ENCODE measurements at places on chromosomes 7 and 10.

DNA sequence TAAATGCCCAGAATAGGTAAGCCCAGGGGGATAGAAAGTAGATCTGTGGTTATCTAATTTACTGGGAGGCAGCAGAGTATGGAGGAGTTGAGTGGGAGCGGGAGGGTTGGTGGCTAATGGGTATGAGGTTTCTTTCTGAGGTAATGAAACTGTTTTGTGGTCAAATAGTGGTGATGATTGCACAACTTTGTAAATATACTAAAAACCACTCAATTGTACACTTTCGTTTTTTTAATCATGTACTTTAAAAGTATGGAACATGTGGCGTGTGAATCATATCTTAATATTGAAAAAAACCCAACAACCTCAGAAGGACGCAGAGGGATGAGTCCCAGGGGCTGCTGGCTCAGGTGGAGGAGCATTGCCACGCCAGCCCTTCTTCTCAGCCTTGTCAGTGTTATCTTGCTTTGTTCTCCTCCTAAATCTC lies 118.1 kb downstream of the WDR11 start:
- no peak for DNase-seq

DNA sequence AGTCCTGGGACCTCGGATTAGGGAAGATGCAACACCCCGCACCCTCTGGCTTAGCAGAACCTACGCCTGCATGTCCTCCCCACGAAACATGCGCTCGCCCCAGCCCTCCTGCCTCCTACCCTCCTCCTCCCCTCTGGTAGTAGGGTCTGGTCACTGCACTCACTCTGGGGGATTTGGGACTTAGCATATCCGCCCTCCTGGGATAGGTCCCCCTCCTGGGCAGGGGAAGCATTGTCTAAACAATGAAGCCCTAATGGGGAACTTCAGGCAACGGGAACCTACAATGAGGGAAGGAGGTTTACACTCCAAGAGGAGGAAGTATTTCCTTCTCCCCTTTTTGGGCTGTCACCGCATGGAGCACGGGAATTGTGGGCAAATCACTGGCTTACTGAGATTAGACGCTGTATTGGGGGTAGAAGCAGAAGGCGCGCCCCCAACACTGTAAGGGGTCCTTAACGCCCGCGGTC lies 892 bp downstream of the CRHR2 start:
- no peak for DNase-seq

DNA sequence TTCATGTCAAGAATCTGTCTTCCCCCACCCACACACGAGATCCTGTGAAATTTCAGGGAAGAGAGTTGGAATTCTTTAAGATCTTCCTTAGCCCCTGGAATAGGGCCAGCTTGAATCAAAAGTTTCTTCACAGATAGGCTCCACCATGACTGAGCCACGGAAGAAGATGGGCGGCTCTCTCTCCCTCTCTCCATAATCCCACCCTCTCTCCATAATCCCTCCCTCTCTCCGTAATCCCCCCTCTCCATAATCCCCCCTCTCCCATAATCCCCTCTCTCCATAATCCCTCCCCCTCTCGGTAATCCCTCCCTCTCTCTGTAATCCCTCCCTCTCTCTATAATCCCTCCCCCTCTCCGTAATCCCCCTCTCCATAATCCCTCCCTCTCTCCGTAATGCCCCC lies 20.4 kb downstream of the SHH start:
- no peak for DNase-seq

GRCh38 chr7:150909200-150909995 lies 57.1 kb downstream of the AOC1 start:
- no peak for DNase-seq

- no peak for DNase-seq
These were observed 10.5 kb upstream of the UNC5B start for GRCh38 chr10:71201849-71202248.

DNA sequence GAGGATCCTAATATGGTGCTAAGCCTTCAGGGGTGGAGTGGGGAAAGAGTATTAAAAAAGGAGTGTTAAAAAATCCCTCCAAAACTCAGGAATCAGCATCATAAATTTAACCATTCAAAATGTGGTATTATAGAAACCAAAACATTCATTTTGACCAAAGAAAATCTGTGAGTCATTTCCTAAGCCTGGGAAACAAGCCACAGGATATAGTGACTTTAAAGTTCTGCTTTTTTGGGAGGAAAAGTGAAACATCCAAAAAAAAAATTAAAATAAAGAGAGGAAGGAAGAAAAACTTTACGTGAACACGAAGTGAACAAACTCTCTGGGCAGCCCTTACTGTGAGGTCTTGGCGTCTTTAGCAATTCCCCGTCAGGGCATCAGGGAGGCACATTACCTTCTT lies 74.0 kb upstream of the GSDME start:
- DNase-seq: no peak

GRCh38 chr10:81724431-81724830 lies 150.6 kb upstream of the NRG3 start:
- no peak for DNase-seq

DNA sequence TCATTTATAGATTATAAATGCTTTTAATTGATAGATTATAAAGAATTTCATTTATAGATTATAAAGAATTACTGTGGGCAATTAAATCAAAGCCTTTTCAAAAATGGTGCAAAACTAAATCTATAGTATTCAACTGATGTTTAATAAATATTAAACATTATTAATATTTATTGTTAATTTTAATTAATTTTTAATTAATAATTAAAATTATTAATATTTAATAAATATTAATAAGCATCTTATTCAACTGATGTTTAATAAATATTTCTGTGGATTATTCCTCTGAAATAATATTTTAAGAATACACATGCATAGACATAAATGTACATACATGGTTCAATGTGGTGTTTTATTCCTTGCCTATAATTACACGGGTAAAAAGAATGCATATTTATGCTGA lies 346.8 kb downstream of the PCDH15 start:
- DNase-seq: no peak

DNA sequence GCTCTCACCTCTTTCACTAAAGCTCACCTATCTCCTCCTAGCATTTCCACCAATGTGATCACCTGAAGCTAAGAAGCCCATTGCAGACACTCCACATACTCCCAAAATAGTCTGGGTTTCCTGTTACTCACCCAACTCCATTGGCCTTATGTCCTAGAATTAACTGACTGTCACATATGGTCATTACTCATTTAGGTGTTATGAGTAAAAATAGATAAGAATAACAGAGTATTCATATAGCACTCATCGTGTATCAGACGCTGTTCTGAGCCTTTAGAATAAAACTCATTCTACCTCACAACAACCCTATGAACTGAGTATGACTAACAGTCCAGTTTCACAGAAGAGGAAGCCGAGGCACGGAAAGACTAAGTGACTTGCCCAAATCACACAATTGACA lies 174.2 kb upstream of the NPVF start:
- no peak for DNase-seq

- no peak for DNase-seq
These were observed 9.6 kb upstream of the SHH start for GRCh38 chr7:155821851-155822250.

DNA sequence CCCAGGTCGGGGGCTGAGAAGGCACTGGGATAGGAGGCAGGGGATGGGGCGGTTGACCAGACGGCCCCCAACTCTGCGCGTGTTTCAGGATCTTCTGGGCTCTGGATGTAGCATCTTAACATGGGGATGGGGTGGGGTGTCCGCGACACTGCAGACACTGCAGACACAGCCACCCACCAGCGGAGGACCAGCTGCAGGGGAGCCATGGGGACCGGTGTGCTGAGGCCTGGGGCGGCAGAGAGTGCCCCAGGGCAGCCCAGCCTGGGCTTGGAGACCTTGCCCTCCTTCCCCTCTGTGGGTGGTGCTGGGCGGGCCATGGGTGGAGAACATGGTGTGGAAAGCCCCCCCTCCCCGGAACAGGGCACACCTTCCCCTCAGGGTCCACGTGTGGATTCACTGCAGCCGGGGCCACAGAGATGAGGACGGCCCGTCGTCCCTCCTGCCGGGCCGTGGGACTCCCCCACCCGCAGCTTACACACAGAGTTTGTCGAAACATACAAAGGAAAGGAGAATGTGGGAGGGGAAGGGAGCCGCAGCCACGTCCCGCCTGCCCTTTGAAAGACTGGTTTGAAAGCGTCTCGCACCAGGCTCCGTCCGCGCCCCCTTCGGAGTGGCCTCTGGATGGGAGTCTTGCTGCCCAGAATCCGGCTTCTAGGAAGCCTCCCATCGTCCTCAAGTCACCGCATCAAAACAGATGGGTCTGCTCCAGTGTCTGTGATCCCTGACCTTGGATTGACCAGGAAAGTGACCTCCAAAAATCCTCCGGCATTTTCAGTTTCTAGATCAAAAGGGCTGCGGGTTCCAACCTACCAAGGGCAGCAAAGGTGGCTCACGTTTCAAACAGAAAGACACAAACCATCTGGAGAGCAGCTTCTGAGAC lies 91.5 kb upstream of the TCERG1L start:
- DNase-seq: no peak

GRCh38 chr10:44830022-44830421 lies 81.1 kb upstream of the TMEM72 start:
- DNase-seq: no peak

DNA sequence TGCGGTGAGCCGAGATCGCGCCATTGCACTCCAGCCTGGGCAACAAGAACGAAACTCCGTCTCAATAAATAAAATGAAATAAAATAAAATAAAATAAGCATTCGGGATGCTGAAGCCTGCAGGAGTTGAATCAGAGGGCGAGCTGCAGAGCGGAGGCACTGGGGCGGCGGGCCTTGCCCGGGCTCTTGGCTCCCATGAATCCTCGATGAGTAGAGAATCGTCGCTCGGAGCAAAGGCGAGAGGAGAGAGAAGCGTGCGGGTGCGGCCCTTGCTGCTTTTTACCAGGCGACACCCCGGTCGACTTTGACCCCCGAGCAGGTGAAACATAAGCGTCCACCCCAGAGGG lies 168.3 kb downstream of the UBE2H start:
- DNase-seq: no peak

GRCh38 chr10:69124563-69125268 lies 738 bp downstream of the VPS26A start:
- DNase-seq: peak; percentile 19

- DNase-seq: no peak
These were observed 5.0 kb downstream of the TPK1 start for GRCh38 chr7:144830811-144831210.

GRCh38 chr10:43250615-43251418 lies 16.0 kb downstream of the RASGEF1A start:
- DNase-seq: no peak

- DNase-seq: no peak
These were observed 200.1 kb downstream of the CCDC3 start for GRCh38 chr10:12801214-12802087.

DNA sequence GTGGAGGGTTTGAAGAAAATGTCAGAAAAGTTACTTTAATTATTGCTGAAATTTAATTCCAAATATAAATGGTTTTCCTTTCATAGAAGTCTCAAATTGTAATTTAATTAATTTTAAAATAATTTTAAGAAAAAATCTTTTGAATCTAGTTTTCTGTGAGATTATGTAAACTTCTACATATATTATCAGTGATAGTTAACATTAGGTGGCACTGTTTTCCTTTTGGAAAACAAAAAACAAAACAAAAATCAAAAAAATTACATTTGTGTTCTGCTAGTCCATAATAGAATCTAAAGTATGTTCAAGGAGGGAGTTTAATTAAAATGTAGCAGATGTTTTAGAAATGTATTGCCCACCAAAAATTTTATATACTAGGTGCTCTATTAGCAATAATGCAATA lies 1456.7 kb downstream of the REEP3 start:
- DNase-seq: no peak

DNA sequence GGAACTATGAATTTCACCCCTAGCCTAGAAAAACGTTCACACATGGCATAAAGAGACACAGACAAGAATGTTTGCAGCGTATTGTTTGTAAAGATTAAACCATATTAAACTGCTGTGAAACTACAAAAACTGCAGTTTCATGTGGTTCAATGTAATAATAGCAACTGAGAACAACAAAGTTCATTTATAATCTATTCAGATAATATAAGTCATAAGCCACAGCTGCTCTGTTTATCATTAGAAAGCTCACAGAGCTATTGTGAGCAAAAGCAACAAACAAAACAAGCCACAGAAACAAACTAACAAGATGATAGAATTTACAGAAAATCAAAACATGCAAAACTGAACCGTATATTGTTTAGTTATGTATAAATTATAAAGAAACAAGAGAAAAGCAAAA lies 113.5 kb downstream of the AHR start:
- DNase-seq: no peak

DNA sequence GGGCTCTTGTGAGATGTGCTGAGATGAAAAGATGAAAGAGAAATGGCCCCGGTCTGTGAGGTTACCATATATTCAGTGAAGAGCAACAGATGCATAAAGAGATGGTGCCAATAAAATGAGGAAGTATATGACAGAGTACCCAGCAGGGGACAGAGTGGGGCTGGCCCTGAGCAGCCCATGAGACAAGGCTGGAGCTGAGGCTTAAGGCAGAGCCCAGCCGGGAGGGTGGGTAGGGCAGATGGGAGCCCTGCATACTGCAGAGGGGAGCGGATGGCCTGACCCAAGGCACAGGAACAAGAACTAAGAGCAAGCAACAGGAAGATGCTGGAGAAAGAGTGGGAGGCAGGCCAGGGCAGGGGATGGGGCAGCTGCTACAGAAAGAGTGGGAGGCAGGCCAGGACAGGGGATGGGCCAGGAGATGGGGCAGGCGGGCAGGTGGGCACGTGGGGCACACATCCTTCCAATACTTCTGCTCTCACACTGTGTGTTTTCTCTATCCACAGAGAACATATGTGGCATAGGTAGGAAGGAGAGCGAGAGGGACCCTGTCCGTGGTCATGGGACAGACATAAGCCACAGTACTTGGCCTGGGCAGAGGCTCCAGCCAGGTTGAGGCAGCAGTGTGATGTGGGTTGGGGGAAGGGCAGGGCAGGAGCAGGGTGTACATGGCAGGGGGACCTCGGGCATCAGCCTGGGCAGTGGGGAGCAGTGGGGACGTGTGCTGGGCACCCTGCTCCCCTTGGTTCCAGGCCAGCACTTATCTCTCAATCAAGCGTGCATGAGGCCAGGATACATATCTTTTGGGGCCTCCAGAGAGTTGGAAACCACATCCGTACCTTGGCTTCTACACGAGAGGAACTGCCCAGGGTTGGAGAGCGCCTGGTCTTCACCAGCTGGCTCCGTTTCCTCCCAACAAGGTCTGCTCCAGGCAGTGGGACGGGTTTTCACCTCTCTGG lies 91.6 kb upstream of the IKZF1 start:
- no peak for DNase-seq

DNA sequence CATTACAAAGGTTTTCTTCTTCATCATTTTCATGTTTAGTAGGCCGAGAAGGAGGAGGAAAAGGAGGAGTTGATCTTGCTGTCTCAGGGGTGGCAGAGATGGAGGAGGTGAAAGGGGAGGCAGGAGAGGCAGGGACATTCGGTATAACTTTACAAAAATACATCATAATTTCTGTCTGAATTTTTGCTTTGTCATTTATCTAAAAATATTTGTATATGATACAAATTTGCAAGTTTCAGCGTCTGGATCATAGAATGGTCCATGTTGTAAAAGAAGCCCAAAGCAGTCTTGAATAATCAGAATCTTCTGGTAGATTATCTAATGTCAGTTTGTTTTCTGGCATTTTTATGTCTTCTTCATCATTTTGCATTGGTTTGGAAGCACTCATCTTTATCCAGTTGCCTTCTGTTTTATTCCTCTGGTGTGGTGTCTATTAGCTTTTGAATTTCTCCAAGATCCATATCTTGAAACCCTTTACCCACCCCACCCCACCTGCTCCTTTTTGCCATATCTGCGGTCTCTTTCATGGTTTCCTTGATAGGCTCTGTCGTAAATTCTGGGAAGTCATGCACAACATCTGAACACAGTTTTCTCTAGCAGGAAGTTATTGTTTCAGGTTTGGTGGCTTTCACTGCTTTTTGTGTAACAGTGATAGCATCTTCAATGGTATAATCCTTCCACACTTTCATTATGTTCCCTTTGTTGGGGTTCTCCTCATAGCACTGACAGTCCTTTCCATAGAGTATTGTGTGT lies 95.0 kb downstream of the ST7 start:
- no peak for DNase-seq

Data from activated T-helper 9 cell treated with anti-CD3 and anti-CD28 coated beads, Interleukin-2, amount 50 U/mL, for 16 hours (primary cell).